ENCODE measurements at places on chromosomes 7 and 10. TPM values are rescaled to one million over a fixed set of nuclear protein-coding genes. Genes with fewer than 3 reads are reported as not detected.

DNA sequence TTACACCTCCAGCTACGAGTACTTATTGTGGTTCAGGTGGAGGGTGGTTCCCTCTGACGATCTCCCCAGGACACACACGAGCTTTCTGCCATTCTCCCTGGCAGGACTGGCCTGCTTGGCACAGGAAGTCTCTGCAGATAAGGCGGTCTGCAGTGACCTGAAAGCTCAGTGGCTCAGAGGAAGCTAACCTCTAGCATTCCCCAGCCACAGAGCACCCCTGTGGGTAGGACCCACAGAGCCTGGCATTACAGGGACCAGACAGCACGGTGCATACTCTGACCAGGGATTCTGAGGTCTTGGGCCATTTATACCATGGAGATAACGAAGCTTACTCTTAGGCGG, 1.9 kb upstream of the GPR146 start:
- DNase-seq, result no peak

DNA sequence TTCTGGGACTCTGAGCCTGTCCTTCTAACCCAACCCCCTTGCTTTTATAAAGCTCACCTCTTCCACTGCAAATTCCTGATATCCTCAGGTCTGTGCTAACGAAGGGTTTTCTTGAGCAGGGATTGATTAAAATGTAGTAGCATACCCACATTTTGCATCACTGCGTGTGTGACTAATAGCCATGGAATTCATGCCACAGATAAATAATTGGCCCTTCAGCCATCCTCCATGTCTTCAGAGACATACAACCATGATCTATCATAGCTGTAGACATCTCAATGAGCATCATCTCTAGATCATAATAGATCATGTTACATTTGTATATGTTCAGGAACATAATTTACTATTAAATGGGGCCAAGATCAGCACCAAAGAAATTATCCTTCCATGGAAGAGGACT, 990.3 kb downstream of the KCNMA1 start:
- no peak for DNase-seq

TRIM74 gene
- polyA plus RNA-seq, result not detected

DNA sequence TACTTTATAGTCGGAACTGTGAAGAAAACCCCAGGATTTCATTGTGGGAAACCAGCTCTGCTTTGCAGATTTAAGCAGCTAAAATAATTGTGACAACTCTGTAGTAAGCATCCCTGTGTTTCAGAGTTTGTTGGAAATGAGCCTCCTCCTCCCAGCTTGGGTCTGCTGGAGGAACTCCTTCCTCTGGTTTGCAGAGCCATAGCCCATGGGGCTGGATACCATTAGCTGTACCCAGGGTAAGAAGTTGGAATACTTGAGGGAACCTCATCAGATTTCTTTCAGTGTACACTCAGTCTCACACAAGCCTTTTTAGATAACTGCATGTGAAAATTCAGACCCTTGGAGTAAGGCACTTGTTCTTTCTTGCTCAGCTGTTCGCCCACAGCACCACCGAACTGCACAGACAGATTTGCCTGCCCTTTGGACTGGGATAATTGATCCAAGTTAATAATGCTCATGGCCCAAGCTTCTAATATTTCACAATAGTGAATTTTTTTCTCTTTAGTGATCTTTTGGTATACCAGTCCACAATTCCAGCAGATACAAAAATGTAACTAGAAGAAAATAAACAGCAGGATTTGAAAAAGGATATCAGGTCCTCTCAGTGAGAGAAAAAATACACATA, 467.4 kb upstream of the FZD8 start:
- DNase-seq, result no peak

DNA sequence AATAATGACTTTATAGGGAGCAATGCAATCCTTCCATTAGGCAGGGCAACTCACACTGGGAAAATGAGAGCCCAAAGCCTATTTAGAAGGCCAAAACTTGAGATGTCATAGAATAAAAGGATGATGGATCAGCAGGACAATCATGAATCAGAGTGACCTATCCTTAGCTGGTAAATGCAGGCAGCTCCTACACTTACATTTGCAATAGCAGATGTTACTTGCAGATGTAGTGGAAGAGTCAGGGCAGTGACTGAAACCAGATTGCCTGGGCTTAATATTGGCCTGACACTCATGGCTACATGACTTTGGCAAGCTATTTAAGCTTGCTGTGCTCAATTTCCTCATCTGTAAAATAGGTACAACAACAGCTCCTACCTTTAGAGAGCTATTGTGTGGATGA, 98.7 kb downstream of the PRTFDC1 start:
- DNase-seq, result no peak

GRCh38 chr10:13425397-13425796, 77.3 kb upstream of the SEPHS1 start:
- no peak for DNase-seq

- DNase-seq, result no peak
These were observed 233.0 kb downstream of the TRIL start for GRCh38 chr7:28725045-28725642.

POU6F2 gene
- not detected for polyA plus RNA-seq

DNA sequence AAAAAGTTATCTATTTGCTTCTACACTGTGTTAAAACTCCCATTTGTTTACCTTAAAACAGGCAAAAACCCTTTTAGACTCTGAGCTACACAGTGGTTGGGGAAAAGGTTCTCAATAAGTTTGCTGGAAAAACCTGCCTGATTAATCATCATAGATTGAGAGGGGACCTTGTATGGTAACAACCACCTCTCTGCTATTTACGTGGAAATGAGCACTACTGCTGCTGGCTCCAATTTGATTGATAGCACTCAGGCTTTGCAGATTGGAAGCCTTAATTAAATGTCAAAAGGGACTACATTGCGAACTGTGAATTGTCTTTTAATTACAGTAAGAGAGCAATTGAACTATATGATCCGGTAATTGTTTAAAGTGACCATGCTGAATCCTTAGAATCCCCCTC, 119.0 kb upstream of the IMMP2L start:
- DNase-seq, result no peak

GRCh38 chr10:58608351-58608750, 95.7 kb downstream of the BICC1 start:
- DNase-seq, result no peak

DNA sequence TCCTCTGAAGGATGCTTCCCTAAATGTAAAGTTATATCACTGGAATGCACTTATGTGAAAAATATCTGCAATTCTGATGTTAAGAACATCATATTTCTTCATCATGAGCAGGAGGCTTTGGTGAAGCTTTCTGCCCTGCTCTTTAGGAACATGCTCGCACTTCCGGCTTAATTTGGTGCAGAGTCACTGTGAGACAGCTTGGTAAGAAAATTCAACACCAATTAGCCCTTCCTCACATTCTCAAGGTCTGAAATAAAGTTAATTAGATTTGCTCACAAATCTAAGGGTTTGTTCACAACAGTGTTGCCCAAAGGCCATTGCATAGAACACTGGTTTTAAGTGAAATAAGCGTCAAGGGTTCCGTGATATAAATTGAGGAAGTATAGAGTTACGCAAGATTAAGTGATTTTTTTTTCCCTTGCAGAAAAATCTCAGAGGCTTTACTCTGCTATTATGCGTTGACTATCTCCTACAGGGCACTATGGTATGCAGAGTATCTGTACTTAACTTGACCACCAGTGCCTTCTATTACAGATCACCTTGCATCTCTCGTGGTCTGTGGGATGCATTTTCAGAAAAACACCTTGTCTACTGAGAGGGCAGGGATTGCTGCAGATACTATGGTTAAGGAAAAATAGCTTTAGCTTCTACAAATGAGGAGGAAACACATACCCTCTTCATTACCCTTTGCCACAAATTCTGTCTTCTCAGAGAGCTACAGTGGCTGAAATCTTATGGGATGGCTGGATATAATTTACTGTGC, 953.9 kb downstream of the TYW1 start:
- no peak for DNase-seq

DNA sequence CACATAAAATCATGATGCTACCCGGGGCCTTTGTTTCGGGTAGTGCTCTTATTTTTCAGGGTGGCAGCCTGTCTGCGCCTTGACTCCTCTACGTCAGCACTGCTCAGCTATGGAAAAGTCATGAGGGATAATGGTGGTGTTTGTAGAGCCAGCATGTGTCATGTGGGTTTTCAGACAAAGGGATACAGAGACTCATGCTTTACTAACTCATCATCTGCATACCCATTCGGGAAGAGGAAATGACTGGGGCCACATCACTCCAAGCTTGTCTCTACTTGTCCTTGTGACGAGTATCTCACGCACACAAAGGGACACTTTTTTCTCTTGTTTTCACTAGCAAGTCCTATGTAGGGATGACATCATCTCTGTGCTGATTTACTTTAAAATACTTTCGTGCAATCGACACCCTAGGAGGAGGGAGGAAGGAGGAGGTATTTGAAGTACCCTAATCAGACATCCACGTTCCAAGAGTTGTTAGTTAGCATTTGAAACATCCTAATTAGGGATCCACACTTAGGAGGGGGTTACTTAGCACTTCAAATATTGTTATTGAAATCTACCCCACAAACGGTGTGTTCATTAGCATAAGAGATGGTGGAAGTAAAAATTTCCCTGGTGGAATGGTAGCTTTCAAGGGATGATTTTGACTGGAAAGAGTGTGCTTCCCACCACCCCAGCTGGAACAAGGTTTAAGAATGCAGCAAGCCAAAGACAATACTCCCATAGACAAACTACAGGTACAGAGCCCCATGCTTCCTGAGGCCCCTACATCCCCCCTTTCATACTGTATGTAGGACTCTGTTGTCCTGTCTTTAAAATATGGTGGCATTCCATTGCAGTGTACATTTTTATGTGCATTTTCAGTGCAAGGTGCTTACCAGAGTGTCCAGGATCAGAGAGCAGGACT, 52.0 kb downstream of the THNSL1 start:
- DNase-seq, result peak; percentile 100

GRCh38 chr10:80460399-80461207, 6.5 kb downstream of the TSPAN14 start:
- no peak for DNase-seq

DNA sequence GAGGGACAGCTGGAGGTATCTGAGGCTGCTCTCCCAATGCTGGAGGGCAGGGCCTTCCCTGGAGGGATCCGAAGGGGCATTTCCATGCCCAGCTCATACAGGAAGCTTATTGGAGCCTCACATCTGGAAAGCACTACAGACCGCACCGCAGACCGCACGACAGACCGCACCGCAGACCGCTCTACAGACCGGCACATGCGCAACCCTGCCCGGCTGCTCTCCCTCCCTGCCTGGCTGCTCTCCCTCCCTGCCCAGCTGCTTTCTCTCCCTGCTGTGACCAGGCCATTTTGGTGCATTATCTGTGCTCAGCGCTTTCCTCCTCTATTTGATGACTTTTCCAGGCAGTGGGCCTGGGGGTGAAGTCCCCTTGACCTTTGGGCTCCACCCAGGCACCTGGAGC, 39.6 kb upstream of the EN2 start:
- DNase-seq, result no peak

All from keratinocyte (primary cell).